GM19239 (cell line): ENCODE measurements at places on chromosomes 12 and 14.

- no peak for DNase-seq
Observed at GRCh38 chr14:104678901-104679705, 10.3 kb upstream of the INF2 start.

- DNase-seq = no peak
Observed at GRCh38 chr12:96248136-96248931, 54.2 kb downstream of the ELK3 start.

- DNase-seq = no peak
Observed at GRCh38 chr14:80215081-80215480, 3.8 kb upstream of the DIO2 start.

GRCh38 chr12:25501549-25501948 lies 51.5 kb downstream of the LMNTD1 start:
- DNase-seq = no peak

DNA sequence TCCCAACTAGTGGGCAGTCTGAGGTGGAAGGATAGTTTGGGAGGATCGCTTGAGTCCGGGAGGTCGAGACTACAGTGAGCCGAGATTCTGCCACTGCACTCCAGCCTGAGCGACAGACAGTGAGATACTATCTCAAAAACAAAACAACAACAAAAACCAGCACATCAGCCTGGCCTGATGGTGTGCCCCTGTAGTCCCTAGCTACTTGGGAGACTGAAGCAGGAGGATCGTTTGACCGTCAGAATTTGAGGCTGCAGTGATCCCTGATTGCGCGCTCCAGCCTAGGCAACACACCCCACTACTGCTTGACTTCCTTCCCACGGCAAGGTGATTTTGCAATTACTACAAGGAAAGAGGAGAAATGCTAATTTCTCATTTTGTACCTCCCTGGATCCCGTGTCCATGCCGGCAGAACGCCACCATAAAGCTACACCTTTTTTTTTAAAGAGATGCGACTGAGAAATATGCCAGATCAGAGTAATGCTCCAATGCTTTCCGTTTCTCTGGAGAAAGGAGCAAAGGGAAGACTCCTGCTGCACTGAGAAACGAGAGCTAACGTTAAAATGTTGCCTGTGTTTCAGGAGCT lies 672 bp upstream of the SCFD1 start:
- no peak for DNase-seq

DNA sequence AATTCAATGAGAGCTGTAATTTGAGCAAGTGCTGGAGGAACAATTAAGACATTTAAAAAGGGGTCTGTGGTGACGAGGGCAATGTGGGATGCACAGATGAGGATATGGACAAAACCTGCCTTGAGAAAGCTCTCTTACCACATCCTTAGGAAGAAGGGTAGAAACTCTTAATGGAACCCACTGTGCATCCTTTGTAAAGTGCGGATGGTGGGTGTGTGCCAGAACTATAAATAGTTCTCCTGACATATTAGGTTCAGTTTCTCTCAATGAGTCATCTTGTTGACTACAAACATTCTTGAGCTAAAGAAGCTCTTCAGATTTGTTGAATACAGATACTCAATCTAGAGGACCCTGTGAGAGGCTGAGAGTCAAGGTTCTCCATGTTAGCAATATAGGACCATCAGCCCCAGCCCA lies 106.1 kb upstream of the ANO4 start:
- no peak for DNase-seq

- no peak for DNase-seq
Observed at GRCh38 chr12:58159941-58160340, 218.6 kb downstream of the ATP23 start.

- DNase-seq = no peak
Observed at GRCh38 chr12:12467264-12467663, 95.4 kb downstream of the DUSP16 start.

GRCh38 chr12:84157170-84157569 lies 755.4 kb downstream of the SLC6A15 start:
- DNase-seq = no peak

GRCh38 chr14:69882116-69882864 lies 3.1 kb downstream of the SMOC1 start:
- no peak for DNase-seq

DNA sequence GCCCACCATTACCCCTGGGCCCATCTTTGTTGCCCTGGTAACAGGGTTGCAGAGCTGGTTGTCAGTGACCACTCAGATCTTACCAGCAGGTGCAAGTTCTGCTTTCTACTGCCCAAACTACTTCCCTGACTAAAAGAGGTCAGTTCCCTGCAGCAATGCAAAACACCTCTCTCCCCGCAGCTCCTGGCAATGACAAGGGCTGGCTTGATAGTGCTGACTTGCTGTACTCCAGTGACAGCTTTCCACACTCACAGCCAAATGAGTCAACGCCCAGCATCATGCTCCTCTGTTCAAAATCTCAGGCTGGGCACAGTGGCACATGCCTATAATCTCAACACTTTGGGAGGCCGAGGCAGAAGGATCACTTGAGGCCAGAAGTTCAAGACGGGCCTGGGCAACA lies 90.6 kb downstream of the CIT start:
- DNase-seq = no peak

DNA sequence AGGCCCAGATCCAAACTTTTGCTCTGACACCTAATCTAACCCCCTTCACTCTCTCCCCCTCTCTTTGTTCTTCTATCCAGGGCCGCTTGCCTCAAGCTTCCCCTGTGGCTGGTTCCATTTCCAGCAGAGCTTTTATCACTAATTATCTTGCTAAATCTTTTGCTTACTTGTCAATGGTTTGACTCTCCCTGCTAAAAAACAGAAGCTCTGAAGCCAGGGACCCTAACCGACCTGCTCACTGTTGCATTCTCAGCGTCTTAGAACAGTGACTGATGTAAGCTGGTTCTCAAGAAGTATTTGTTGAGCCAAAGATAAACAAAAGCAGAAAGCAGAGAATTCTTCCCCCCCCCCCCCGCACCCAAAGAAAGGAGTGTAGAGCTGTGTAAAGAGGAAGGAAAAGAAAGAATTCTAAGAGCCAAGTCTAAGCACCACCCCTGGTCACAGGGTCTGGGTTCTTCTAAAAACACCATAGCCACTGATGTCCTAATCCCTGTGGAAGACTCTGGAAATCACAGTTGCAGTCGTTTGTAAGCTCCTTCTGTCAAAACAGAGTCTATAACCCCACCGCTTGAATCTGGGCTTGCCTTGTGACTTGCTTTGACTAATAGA lies 385.8 kb downstream of the MED13L start:
- no peak for DNase-seq

GRCh38 chr14:61112506-61112905 lies 131.5 kb downstream of the SLC38A6 start:
- DNase-seq = no peak

DNA sequence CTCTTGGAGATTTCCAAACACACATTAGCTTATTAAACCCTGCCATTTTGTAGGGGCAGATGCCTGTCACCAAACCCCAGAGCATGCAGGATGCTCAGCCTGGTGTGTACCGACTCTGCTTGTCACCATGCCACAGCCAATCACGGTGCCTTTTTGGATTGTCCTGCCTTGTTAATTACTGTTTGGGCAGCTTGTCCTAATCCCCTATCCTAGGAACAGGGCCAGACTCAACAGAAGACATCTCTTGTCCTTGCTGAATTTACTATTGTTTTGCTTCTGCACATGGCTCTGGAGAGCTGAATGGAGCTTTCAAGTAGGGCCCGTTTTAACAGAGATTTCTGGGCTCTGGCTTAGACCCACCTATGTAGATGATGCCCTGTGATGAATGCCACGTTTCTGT lies 388.5 kb downstream of the AACS start:
- no peak for DNase-seq

- no peak for DNase-seq
Observed at GRCh38 chr12:93602897-93603668, 30.6 kb downstream of the SOCS2 start.

DNA sequence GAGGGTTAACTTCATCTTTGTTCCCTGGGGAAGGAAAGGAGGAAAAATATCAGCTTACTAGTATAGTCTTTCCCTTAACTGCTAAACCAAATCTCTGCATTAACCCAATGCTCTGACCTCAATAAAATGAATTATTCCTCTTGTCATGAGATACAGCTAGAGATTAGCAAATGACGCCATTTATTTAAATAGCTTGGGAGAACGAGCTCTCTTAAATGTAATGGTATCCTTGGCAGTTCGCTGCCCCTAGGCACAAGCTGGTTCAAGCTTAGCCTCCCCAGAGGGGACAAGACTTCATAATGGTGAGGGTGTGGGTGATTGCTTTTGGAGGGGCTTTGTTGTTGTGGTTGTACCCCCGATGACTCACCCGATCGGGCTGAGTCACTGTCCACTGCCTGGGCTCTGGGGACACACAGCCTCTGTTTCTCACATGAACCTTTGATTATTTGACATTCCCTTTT lies 19.6 kb downstream of the FNTB start:
- no peak for DNase-seq

DNA sequence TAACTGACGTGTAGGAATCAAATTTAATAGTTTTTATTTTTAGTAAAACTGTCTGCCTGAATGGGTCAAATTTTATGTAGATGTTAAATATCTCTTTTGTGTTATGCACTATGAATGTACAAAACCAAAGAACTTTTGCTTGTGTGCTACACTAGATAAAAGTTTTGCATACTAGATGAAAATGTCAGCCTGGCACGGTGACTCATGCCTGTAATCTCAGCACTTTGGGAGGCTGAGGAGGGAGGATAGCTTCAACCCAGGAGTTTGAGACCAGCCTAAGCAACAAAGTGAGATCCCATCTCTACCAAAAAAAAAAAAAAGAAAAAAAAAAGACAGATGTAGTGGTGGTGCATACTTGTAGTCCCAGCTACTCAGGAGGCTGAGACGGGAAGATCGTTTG lies 11.1 kb downstream of the AEBP2 start:
- DNase-seq = no peak

- no peak for DNase-seq
Observed at GRCh38 chr14:84202486-84202885, 1327.5 kb upstream of the FLRT2 start.

DNA sequence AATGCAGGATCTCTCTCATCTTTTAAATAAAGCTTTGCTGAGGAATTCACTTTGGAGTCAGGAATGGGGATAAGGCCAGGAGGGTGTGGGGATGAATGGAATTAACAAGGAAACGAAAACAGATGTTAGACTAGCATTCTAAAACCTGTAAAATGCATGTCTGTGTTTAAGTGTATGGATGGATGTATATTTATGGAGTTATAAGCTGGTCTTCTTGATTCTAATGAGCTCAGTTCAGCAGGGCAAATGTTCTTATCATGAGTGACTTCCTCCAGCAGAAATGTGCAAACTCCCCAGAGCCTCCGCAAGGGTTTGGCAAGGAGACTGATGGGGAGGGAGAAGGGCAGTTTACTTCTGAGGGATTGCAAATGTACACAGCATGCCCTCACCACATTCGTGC lies 149.1 kb downstream of the NTF3 start:
- DNase-seq = no peak

DNA sequence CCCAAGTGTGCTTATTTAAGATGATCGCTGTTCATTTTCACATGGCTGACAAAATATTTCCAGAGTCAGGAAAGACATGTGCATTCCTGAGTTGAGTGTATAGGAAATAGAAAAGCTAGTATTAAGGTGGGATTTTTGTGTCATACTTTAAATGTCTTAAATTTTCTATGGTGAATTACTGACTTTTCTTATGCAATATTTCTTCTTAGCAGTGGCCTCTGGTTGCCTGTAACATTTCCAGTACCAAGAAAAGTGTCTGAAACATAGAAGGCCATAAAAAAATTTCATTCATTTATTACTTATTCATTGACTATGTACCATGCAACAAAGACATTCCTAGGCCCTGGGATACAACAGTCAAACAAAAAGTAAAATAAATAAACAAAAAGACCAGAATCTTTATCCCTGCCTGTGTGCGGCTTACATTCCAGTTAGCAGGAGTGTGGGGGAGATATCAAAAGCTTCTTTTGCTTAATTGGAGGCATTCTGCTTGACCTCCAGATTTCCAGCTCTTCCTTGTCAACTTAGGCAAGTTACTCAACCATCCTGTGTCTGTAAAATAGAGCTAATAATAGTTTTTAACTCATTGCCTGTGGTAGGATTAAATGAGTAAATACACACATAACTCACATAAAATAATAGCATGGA lies 216.3 kb upstream of the FLRT2 start:
- DNase-seq = no peak

GRCh38 chr12:92845329-92845728 lies 83.8 kb downstream of the EEA1 start:
- DNase-seq = no peak

DNA sequence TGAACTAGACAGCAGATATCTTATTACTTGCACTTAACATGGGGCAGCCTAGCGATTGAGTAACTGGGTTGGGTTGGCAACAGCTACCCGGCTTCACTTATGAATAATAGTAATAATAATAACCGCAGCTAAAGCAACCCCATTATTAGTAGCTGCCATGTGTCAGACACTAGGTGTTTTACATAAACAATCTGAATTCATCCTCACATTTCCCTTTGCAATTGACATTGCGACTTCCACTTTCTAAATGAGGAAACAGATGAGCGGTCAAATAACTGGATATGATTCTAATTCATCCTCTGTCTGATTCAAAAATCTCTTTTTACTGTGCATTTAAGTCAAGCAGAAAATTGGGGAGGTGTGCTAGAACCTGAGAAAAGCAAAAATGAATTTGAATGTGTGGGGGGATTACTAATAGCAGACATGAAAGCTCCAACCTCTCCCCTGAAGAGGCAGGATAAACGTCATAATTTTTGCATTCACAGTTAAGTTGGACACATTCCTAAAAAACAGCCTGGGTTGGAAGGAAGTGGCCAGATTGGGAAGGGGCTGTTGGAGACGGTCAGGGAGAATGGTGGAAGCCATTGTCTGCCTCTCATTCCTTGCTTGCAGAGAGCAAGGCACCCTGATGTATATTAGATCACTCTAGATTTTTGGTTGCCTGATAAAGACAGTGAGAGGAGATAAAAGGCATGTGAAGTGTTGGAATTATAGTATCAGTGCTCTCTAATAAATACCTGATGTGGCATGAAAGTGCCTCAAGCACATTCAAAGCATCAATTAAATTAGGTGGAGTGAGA lies 13.1 kb downstream of the EMP1 start:
- DNase-seq = no peak

DNA sequence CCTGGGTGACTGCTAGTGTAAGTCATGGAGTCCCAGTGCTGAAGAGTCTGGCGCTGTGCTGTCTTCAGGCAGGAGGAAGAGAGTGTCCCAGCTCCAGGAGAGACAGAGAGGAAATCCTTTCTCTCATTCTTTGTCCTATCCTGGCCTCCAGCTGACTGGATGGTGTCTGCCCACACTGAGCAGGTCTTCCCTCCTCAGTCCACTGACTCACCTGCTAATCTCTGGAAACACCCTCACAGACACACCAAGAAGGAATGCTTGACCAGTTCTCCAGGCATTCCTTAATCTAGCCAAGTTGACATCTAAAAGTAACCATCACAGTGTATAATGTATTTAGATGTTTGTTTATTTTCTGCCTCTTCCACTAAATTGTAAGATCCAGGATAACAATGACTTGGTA lies 53.9 kb downstream of the EMP1 start:
- DNase-seq = no peak

- no peak for DNase-seq
Observed at GRCh38 chr12:75533239-75533638, 21.8 kb upstream of the KRR1 start.
